Astrocyte of the cerebellum (primary cell): ENCODE measurements at places on chromosomes 7 and 10.
A peak's percentile ranks its signal among the peaks of the same experiment; 100 is the strongest.

DNA sequence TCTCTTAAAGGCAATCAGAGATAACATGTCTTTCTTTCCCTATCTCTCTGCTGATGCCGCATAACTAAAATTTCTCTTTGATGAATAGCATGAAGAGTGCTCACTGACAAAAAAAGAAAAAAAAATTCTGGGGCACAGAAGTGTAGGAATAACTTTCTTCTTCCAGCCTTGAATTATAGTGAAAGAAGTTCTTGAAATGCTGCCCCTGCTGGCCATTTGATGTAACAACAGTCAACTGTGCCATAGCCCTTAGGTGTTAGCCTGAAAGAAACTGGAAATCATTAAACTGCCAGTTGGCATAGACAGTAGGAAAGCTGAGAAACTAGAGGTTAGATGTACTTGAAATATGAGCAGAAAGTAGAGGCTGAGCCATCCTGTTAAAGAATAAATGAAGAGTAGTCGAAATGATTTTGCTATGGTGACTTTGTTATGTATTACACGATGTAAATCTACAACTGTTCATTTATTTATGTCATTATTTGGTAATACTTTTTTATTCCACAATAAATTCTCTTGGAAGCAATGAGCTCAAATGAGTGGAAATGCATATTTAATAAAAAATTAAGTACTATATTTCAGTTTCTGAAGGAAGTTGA, 48.3 kb upstream of the FAM171A1 start:
- peak; percentile 16 for DNase-seq

DNA sequence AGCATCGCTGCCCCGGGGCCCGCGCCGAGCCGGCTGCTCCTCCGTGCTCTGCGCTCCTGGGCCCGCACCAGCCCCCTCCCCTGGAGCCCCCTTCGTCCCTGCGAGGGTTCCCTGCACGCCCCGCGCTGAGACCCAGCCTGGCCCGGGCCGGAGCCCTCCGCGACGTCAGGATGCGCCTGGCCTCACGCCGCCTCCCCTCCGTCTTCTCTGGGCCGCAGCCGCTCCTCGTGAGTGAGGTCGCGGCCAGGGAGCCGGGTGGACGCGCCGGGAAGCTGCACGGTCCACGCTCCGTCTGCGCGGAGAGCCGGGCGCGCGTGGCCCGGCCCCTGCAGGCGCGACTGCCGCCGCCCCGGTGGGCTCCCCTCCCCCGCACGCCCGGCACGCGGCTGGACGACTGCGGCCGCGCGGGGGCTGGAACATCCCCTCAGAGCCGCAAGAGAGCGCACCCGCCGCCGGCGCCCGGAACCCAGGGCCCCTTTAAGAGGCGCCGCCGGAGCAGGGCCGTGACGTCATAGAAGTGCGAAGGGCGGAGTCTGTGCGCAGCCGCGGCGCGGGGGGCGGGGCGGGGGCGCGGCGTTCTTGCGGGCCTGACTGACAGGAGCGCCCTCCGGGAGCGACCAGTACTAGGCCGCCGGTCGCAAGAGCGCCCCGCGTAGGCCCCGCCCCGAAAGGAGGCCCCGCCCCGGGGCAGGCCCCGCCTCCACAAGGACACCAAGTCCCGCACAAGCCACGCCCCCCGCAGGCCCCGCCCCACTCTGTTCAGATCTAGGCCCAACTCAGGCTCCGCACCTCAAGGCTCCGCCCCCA, 507 bp upstream of the INPP5A start:
- peak; percentile 95 for DNase-seq

GRCh38 chr7:125090596-125090995, 161.0 kb upstream of the POT1 start:
- no peak for DNase-seq

DNA sequence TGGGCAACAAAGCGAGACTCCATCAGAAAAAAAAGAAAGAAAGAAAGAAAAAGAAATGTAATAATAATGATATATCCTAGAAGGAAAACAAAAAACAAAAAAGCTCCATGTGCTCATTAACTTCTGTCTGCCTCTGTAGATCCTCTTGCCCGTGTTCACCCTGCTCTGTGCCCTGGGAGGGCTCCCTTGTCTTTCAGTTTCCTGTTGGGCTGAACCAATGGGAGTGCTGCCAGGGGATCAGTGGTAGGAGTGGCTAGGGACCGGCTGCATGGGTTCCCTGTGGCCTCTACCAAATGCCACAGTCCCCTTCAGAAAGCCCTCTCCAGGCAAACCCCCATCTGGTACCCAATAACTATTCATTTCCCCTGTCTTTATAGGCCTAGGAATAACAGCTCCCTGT, 51.8 kb upstream of the PARD3 start:
- DNase-seq, result no peak

DNA sequence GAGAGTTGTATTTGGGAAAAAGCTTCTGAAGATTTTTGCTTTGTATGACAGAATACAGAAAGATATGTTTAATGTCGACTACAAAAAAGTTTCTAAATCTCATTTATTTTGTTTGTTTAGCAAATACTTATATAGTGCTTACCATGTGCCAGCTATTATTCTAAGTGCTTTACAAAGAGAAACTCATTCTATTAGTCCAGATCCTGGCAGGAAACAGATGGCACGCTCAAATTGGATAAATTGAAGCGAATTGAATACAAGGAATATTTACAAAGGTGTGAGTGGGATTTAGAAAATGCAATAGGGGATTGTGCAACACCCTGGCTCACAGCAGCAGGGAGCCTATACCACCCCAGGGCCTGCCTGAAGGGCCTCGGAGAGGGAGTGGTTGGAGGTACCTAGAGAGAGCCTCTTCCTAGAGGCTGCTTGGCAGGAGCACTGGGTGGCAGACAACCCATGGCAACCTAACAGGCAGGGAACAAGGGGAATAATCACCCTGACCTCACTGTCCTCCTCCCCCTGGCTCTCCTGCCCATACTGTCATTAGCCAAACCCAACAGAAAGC, 27.6 kb upstream of the FAM204A start:
- DNase-seq, result no peak

DNA sequence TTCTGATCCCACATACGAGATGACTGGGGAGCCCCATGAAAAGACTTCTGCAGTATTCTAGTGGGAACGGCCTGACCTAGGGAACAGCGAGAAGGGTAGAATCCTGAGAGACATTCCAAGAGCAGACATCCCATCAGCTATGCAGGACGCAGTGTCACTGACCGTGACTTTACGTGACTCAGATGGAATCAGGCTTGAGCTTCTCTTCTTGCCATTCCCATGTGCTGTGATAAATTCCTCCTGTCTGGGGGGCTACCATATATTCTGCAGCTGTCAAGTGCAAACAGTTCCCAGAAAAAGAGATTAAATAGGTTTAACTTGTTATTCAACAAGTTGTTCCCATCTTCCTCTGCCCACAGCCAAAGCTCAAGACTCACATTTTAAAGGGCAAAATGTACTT, 73.1 kb upstream of the PDE1C start:
- DNase-seq, result no peak

GRCh38 chr7:25720427-25720826, 431.6 kb upstream of the NFE2L3 start:
- no peak for DNase-seq

GRCh38 chr7:44884621-44885393, 523 bp downstream of the PURB start:
- no peak for DNase-seq

DNA sequence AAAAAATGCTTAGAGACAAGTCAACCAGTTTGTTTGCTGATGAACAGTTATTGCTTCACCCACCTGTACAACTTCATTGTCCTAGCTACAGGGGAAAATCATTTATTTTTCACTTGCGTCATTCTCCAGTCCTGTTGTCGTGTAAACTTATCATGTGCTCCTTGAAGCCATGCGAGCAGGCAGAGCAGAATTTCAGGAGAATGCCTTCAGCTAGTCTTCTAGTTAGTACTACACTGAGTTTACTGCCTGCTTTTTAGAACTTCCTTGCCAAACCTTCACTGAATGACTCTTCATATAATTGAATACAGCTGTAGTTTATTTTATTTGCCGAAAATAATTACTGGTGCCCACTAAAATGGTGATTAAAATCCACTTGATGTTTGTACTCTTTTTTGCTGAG, 15.6 kb downstream of the RPA3 start:
- no peak for DNase-seq

DNA sequence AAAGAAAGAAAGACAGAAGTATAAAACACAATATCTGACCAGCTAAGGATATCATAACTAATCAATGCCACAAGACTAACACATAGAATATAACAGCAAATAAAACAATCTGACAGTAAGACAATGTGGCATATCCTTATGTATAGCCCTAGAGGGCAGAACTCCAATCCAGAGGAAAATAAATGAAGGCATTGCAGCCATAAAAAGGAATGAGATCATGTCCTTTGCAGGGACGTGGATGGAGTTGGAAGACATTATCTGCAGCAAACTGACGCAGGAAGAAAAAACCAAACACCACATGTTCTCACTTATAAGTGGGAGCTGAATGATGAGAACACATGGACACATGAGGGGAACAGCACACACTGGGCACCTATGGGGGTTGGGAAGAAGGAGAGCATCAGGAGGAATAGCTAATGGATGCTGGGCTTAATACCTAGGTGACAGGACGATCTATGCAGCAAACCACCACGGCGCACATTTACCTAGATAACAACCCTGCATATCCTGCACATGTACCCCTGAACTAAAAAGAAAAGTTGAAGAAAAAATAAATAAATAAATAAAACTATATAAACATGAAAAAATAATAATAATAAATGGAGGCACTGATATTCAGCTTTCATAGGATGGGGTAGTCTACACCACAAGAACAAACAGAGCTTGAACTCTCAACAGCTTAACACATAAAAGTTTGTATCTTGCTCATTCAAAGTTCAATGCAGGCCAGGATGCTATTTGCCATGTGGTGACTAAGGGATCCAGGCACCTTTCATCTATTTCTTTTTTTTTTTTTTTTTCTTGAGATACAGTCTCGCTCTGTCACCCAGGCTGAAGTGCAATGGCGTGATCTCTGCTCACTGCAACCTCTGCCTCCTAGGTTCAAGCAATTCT, 66.1 kb upstream of the KAT6B start:
- no peak for DNase-seq

DNA sequence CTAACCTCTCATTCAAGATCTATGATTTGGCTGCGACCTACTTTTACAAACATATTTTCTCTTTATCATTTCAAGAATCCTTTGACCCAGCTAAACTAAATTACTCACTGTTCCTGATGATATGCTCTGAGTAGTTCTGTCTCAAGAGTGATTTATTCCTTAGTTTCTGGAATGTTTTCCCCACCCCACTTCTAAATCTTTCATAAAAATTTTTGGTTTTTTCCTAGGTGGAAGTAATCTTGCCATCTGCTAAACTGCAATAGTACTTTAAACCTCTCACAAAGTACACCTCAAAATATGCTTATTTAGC, 170.8 kb downstream of the DNAJC1 start:
- DNase-seq, result no peak

DNA sequence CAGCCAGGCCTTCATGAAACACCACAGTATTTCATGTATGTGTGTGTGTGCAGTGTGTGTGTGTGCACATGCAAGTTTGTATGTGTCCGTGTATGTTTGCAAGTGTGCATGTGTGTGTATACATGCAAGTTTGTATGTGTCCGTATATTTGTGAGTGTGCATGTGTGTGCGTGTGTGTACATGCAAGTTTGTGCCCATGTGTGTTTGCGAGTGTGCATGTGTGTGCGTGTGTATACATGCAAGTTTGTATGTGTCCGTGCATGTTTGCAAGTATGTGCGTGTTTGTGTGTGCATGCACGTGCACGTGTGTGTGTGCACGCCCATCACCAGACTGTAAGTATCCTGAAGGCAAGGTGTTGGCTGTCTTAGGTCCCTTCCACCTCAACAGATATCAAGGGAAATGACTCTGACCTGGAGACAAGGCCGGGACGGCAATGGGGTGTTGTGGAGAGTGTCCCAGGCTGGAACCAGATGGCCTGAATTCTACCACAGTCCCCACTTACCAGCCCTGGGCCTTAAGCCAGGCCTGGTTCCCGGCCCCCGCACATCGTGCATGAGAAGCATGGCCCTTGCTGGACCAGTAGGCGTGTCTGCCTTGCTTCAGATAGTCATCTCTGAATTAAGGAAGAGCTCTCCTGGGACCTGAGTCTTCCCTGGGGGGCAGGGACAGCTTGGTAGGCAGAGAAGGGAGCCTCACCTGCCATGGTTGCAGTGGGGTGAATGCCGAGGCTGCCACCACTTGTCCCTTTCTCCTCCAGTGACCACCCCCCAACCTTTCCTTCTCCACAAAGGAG, 140.0 kb downstream of the GRK5 start:
- DNase-seq, result no peak

GRCh38 chr10:86348321-86349210, 18.0 kb downstream of the GRID1 start:
- DNase-seq, result no peak

DNA sequence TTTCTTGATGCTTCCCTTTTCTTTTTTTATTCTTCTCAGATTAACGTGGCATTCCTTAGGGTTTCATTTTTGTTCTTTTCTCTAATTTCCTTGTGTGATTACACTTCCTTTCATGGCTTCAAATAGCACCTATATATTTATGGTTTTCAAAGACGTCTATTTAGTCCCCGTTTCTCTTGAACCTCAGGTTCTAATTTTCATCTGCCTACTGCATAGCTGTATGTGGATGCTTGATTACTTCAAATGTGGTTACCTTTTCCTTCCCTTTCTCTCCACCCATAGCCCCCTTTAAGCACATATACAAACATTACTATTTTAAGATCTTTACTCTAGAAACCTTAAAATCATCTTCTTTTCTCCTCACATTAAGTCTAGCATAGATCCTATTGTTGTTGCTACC, 2.4 kb downstream of the TPST1 start:
- no peak for DNase-seq

DNA sequence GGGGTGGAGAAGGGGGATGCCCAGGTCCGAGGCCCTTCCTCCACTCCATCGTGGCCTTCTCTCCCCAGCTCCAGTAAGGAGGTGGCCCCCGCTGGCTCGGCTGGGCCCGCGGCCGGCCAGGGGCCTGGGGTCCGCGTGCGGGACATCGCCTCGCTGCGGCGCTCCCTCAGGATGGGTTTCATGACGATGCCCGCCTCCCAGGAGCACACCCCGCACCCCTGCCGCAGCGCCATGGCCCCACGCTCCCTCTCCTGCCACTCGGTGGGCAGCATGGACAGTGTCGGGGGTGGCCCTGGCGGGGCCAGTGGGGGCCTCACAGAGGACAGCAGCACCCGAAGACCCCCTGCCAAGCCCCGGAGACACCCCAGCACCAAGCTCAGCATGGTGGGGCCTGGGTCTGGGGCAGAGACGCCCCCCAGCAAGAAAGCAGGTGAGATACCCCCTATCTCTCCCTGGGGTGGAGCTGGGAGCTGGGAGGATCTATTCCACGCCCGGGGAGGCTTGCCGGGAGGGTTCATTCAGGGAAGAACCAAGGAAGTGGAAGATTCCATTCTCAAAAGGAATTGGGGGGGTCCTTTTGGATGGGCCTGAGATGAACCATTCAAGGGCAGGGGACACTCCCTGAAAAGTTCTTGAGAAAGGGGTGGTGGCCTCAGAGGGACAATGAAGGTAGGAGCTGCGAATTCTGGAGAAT, 3.2 kb downstream of the NYAP1 start:
- DNase-seq, result no peak

GRCh38 chr7:20050241-20050966, 166.8 kb downstream of the MACC1 start:
- DNase-seq, result no peak
